ENCODE measurements at places on chromosomes 5 and 9.

DNA sequence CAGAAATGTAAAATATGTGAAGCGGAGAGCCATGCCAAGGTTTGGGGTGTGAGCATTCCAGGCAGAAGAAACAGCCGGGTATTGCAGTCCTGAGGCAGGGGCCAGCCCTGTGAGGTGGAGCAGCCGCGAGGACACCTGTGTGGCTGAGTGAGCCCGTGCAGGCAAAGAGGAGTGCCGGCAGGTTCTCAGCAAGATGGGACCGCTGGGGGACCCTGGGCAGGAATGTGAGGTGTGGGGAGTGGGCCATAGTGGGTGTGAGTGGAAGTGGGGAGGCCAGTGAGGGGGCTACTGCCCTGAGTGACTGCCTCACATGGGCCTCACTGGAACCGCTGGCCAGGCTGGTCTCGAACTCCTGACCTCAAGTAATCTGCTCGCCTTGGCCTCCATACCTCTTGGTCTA is 8.1 kb upstream of the PRR7 start:
- DNase-seq = no peak

DNA sequence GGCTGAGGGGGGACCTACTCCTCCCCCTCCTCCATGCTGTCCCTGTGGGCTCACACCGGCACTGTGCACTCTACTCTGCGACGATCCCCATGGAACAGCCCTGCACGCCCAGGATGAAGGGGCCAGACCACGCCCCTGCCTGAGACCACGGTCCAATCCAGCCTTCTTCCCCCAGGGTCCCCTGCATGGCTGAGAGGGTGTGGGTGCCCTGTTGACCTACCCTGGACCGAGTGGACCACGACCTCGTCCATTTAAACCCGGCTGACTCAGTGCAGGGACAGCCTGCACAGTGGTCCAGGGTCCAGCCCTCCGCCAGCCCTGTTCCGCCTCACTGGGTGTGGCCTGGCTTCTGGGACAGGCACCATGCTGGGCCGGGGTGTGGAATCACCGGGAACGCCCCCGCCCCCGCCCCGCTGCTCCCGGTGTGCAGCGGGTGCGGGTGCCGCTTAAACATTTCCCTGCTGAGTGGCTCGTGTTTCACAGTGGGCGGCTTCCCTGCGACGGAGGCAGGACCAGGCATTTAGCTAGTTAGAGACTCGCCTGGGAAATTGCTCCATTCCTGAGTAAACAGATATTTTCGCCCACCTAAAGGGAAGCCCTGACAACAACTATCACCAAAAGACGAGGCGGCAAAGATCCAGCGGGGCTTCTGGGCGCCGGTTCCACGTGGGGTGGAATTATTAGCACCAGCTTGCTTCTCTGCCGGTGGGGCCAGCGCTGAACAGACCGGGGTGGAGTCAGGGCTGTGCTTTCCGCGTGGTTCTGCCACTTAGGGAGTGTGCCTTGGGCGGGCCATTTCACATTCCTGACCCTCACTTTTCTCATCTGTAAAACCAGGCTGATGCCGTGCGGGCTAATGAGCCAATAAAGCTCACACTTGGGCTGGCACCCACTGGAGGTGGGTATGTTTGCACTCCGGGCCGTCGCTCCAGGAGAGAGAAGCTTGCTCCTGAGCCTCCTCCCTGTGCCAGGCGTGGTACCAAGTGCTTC is 22.6 kb downstream of the DBH start:
- no peak for DNase-seq

DNA sequence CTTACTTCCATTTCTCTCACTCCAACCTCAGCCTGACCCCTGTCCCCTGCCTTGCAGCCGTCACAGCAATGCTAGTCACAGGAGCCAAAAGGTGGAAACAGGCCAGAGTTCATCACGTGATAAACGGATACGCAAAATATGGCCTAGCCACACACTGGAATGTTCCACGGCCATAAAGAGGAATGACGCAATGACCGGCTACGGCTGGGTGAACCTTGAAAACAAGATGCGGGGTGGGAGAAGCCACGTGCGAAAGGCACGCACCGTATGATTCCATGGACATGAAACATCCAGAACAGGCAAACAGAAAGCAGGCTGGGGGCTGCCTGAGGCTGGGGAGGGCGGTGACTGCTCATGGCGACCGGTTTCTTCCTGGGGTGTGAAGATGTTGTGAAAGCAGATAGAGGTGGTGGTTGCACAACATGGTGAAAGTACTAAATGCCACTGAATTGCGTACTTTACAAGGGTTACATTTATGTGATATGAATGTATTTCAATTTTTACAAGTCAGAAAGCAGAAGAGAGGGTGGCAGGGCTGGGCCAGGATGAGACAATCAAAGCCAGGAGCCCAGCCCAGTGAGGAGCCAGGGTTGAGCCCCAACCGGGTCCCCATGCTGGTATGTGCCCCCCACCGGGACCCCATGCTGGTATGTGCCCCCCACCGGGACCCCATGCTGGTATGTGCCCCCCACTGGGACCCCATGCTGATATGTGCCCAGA is 117.8 kb upstream of the SARDH start:
- no peak for DNase-seq

DNA sequence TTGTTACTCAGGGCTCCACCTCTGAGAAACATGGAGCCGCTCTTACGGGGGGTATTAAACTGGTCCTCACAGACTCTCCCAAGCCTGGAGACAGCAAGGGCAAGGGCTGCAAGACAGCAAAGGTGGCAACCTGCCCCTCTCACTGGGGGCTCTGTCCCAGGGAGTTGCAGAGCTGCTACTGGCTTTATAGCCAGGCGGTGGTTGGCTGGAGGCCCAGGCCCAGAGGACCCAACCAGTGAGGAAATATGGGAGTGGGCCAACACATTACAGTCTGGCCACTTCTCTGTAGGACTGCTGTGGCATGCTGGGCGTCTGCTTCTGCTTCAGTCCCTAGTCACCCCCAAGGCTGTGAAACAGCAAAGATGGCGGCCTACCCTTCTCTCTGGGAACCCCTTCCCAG is 597.2 kb downstream of the LRRC70 start:
- no peak for DNase-seq

GRCh38 chr9:81906671-81907070 is 21.6 kb upstream of the SPATA31D4 start:
- no peak for DNase-seq

DNA sequence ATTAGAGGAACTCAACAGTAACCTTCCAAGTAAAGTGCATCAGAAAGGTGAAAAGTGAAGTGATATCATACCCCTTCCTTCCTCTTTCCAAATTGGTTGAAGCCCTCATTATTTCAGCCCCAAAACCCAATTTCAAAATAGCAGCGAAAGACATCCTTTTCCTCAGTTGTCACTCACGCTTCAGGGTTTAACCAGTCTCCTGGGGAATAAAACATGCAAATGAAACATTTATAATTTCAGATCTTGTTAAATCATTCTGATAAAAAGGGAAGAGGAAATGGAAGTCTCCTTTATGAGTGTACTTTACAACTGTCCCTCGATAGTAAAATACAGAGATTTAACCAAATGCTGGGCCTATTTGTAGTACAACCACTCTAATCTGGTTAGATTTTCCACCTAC is 22.5 kb downstream of the TRPM6 start:
- no peak for DNase-seq

DNA sequence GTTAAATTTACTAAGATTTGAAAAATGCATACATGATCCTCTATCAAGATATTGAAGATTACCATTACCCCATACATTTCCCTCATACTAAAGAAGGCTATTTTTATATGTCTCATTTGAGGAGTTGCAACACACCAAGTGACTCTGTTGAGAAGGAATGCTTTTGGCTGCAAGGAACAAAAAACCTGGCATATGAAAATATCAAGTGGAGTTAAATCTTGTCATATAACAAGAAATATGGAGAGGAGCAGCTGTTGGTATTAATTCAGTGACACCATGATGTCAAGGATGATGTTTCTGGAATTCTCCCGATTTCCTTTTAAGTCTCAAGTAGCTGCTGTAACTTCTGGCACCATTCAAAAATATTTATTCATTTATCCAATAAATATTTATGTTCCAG is 193.8 kb downstream of the CSNK1G3 start:
- no peak for DNase-seq

DNA sequence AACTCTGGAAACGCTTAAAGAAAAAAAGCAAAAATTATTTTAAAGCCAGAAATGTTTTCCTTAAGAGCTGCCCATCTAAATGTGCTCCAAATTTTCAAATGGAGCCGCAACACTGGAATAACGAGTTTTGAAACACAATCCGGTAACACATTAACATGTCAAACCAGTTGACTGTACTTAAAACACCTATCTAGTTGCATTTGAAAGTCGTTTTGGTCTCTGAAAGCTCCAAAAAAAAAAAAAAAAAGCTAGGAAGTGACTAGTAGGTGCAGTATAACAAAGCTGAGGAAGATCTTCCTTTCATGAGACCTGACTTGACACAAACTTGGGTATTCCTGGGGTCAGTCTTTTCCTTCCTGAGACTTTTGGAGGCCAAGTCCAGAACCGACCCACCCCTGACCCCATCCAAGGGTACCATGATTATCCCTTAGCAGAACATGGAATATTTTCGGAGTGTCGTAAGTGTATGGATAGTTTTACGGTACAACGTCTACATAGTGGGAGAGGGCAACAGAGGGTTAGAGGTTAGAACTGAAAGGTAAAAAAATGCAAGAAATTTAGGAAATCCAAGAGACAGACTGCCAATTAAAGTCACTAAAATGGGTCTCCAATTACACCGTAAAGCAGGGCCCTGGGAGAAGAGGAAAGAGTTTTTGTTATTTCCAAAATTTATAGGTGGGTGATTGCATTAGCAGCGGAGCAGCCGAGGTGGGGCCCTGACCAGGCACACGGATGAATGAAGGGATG is 812 bp downstream of the CETN3 start:
- no peak for DNase-seq

DNA sequence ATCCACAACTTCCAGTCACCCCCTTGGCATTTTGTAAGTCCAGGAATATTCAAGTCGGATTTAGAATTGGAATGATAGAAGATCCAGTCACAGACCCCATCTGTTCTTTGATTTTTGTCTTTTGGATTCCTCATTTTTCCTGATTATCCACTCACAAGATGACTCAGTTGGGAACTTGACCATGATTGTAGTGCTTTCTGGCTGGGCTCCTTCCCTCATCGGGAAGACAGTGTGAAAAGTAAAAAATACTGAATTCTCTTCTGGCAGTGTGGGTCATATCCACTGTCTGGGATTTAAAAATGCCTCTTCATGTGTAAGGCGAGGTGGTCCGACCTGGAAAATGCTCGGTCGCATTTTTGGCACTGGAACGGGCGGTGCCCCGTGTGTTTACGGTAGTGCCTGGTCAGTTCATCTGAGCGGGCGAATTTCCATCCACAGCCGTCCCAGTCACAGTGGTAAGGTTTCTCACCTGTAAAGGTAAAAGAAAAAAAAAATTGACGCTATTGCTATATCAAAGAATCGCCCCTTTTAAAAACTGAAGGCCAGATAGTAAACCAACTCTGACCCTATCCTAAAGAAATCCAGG is 4.0 kb downstream of the KLF4 start:
- no peak for DNase-seq

- no peak for DNase-seq
Measured at GRCh38 chr5:168724227-168724626, 145.1 kb upstream of the PANK3 start.

DNA sequence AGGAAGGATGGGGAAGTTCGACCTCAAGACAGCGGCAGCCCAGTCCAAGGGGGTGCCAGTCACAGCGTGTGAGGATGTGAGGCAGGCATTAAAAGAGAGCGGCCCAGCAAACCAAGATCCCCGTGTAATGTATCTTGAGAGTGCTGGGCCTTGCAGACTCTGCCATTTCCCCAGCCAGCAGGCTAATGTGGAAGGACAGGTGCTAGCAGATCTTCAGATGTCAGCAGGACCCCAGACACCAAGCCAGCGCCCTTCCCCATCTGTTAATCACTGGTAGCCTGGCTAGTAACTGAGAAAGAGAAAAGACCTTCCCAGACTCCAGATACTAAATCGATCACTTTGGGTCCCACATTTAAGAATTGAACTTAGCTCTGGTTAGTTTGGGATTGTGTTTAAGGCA is 62.2 kb downstream of the NTRK2 start:
- no peak for DNase-seq

GRCh38 chr9:123678038-123678877 is 251.7 kb downstream of the DENND1A start:
- DNase-seq = no peak

DNA sequence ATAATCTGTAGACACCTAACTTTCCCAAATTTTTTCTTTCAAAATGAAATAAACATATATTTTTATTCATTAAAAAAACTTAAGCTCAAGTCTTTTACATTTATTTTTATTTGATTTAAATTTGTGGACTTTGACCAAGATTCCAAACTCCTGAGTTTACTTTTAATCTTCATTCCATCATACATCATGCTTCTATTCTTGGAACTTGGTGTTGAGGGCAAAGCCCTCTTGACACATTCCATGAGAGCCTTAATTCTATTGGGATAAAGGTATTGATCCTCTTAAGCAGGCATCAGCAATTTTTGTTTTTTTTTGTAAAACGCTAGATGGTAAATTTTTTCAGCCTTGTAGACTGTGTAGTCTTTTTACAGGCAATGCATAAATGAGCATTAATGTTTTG is 53.6 kb downstream of the FBXO4 start:
- DNase-seq = no peak

All from activated T-cell treated with anti-CD3 and anti-CD28 coated beads, Interleukin-2, amount 50 U/mL, for 1 hour (primary cell).